ENCODE measurements at places on chromosomes 4 and X.

- DNase-seq = no peak
These were observed 29.4 kb downstream of the EVC2 start for GRCh38 chr4:5678977-5679376.

DNA sequence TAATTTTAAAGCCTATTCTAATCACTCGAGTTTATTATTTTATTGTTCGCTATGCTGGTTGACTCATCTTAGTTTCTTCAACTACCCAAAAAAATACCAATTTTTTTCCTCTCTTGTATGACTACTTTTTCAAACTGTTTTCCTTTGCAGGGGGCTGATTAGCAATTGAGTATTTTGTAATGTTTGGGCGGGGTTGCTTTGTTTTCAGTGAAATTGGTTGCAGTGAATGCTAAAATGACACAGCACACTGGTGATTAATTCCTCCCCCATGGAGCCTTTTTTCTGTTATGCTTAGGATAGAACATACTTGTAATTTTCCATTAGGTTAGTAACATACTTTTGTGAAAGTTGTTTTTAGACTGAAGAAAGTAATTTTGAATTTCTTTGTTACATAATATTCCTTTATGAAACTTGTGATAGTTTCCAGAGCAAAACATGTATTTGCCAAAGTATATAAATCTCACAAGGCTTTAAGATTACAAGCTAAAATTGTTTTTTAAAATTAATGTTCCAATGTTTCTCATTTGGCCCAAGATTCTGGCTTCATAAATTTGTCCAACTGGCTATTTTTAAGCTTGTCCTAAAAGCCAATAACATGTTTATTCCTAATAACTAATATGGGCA, 120.4 kb downstream of the CHIC1 start:
- DNase-seq = no peak

DNA sequence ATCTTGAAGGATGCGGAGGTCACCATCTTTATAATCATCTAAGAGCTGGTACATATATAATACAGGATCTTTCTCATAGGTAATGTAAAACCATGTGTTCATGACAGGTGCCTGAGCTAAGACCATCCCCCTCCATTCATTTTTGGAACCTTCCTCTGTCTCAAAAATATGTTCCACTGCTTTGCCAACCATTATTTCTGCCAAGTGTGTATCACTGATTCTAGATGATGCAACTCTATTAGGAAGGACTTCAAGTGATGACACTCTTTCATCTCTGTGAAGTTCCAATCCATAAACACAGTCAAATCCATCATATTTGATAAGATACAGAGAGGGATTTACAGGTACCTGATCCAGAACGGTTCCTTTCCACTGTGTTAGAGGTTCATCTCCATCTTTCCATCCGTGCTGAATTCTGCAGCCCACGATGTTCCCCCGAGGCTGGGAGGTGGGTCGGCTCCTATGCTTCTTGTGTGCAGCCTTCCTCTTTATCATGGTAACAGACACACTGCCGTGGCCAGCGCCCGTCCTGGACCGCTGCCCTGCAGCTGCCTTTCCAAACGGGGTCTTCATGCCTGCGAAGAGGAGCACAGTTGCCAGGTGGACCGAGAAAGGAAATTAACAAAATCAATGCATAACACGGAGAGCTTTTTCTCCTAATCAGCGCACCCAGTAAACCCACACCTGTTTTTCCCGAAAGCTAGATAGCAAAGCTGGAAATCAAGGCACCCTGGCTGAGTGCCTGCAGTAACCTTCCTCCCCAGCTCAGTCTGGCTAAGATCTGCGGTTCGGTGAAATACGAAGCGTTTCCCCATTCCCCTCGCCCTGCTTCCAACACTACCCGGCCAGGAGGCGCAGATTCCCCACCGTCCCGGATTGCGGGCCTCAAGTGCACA, 718 bp downstream of the SPIN3 start:
- DNase-seq = no peak

DNA sequence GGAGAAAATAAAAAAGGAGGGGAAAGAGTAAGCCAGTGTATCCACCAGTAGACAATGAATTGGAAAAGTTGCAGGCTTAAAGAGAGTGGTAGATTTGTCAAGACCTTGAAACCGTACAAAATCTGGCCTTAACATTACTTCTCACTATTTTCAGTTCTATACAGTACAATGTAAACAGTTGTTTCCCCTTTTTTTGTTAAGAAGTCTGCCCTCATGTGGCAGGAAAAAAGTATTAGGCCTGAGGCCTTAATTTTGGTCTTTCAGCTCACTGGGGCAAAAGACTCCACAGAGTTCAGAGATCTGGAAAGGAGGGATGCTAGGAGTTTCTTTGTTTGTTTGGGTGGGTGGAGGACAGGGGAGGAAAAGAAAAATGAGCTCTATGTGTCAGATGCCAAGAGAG, 92.8 kb upstream of the CCDC160 start:
- no peak for DNase-seq

DNA sequence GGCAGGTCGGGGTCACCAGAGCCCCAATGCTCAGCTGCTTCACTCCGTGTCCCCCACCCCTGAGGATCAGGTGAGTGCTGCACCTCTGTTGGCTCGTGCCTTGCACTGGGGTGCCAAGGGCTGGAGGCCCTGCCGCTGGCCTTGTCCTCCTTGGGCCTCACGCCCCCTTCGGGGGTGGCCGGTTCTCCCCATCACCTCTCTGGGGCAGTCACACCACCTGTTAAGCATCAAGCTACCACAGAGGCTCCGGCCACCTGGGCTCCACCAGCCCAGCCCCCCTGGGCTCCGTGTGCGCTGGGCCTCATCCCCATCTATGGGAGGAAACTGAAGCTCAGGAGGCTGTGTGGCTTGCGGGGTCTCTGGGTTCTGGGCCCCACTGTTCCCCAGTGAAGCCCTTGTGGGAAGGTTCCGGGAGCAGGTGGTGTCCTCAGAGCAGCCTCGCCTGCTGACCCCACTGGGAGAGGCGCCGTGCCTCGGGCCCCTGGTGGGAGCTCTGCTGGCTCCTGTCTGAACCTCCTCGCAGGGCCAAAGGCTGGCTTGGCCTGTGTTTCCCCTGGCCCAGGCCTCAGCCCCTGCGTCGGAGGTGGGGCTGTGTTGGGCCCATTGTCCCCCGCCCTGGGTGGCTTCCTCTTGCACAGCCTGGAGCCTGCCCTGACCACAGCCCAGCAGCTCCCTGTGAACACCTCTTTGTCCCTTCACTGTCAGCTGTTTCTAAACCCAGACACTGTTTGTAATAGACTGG, 30.8 kb downstream of the DOK7 start:
- DNase-seq = no peak

DNA sequence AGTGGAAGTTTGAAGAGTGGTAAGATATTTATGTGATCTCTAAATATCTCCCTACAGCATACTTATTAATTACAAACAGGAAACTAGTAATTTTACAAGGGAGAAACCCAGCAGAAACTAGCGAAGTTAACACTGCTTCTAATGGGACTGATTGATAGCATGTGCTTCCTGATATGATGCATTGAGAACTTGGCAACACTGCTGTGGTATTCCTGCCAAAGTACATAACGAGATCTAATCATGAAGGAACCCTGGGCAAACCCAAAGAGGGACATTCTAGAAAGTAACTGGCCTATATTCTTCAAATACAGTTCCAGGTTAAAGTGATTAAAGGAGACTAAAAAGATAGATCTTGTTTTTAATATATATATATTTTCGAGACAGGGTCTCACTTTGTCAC, 4.6 kb upstream of the GPR34 start:
- no peak for DNase-seq

GRCh38 chr4:141376769-141377168, 156.1 kb downstream of the ZNF330 start:
- no peak for DNase-seq

DNA sequence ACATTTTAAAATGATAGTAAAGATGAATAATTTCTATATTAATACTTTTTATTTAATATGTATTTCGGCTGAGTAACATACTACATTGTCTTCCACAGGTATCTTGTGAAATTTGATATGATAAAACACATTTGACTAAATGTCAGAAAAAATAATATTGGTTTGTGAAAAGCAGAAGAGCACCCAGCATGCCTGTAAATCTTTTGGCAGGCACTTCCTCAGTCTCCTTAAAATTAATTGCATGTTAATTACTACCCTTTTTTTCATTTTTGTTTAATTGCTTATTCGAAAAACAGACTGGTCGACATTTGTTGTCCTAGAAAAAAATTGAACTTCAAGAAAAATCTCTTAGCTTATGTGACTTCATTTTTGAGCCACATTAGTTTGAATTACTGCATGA, 40.6 kb downstream of the CLCN3 start:
- DNase-seq = no peak

DNA sequence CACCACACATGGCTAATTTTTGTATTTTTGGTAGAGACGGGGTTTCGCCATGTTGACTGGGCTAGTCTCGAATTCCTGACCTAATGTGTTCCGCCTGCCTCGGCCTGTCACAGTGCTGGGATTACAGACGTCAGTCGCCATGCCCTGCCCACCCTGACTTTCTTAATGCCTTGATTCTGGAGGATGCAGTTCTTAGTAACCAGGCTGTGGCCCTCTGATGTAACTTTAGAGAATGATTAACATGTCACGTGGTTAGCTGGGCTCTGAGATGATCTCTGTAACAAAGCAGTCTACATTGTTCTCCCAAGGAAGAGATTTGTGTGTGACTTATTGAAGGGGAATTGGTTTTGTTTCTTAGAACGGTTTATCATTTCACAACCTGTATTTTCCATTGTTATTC, 30.6 kb downstream of the ANK2 start:
- DNase-seq = no peak

GRCh38 chr4:38109896-38110295, 149.7 kb downstream of the PTTG2 start:
- DNase-seq = no peak

DNA sequence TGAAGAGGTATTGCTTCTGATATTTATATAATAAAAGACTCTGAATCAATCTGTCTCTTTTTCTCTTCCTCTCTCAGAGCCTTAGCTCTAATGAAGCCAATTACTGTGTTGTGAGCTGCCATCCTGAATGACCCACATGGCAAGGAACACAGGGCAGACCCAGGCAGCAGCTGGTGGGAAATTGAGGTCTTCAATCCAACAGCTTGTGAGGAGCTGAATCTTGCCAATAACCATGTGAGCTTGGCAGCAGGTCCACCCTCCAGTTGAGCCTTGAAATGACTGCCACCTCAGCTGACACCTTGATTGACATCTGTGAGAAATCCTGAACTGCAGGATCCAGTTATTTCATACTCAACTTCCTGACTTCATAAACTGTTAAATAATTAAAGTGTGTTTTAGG, 149.4 kb downstream of the NDST4 start:
- no peak for DNase-seq

- DNase-seq = no peak
These were observed 238.1 kb downstream of the BMPR1B start for GRCh38 chr4:94995684-94996394.

- DNase-seq = no peak
These were observed 41.3 kb upstream of the ATP6AP2 start for GRCh38 chrX:40539214-40540142.

DNA sequence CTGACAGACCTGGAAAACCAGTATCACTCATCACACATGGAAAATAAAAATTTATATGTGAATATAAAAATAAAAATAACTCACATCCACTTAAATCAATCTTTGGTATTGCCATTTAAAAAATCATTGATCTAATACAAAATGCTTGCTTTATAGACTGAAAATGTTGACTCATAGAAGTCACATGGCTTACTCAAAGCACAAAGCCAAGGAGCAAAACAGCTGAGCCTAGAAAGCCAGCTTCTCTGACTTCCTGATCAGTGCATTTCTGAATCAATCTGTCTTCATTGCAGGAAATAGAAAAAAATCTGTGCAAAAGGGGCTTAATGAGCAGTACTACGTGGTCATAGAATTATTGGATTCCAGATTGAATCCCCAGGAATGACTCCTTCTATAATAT, 176.9 kb upstream of the HS3ST1 start:
- DNase-seq = no peak

DNA sequence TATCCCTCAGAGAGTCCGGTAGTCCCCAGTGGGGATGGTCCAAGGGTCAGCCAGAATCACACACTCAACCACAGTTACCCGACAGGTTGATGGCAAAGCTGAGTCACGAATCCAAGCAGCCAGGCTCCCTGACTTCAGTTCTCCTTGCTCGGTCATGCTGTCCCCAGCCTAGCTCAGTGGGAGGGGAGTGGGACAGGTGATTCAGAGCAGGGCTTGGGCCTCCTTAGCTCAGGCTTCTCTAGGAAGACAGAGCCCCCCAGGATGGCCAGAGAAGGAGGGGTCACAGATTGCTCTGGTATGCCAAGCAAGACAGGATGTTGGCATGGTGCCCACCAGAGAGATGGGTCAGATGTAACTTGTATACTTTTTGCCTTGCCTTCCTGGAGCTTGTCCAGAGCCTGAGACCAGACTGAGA, 66.5 kb downstream of the EFNB1 start:
- no peak for DNase-seq

GRCh38 chr4:127575888-127576287, 56.9 kb upstream of the INTU start:
- no peak for DNase-seq

- no peak for DNase-seq
These were observed 516.1 kb upstream of the MAGEB2 start for GRCh38 chrX:29699239-29699638.

GRCh38 chrX:29496636-29497180, 718.7 kb upstream of the MAGEB2 start:
- DNase-seq = no peak

- no peak for DNase-seq
These were observed 1444.2 kb downstream of the ADGRL3 start for GRCh38 chr4:62644372-62644771.

- DNase-seq = no peak
These were observed 47.6 kb downstream of the METTL14 start for GRCh38 chr4:118732591-118733330.

DNA sequence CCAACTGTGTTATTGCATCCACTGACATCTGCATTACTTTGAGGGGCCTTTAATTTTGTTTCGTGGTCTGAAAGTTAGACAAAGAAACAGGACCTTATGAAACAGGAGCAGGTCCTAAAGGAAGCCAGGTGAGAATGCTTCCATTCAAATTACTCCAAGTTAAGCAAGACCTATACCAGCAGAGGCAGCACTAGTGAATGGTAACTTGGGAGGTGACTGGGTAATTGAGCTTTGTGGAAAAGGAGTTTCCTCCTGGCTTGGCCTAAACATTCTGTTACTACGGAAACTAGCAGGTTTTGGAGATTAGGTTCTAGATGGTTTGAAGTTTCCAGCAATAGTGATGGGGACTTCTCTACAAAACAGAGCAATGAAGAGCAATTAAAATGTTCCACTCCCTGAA, 173.5 kb downstream of the NKX6-1 start:
- no peak for DNase-seq

- DNase-seq = no peak
These were observed 1.2 kb downstream of the RASL11B start for GRCh38 chr4:52863324-52863723.
